ENCODE measurements at places on chromosomes 1 and 21.

GRCh38 chr21:31529406-31529805 lies 130.1 kb upstream of the SOD1 start:
- H3K4me3 ChIP-seq, result no peak overlapping the region
- H3K36me3 ChIP-seq, result no peaks in the 10 kb centered on the region
- no peaks in the 10 kb centered on the region for H3K4me1 ChIP-seq

- H3K4me3 ChIP-seq, result no peak overlapping the region
Observed at GRCh38 chr21:40685141-40685540, 161.8 kb downstream of the DSCAM start.

DNA sequence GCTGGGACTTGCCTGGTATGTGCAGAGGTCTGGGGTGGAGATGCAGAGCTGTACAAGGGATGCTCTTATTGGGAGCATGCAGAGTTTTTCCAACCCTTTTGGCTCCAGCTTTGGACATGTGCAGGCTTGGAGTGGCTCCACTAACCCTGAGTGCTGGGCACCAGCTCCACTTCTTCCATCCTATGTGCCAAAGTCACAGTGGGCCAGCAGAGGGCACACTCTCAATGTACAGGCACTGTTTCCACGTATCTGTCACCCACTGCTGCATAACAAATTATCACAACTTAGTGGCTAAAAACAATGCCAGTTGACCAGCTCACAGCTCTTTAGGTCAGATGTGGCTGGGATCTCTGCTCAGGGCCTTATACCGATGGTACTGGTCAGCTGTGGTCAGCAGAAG lies 631.8 kb downstream of the AJAP1 start:
- no peak overlapping the region for H3K4me3 ChIP-seq
- H3K27ac ChIP-seq, result no peak overlapping the region
- no peak for DNase-seq
- no peaks in the 10 kb centered on the region for H3K27me3 ChIP-seq

GRCh38 chr1:234149217-234149616 lies 224.0 kb upstream of the COA6 start:
- no peaks in the 10 kb centered on the region for H3K4me1 ChIP-seq
- H3K27ac ChIP-seq, result no peak overlapping the region
- H3K27me3 ChIP-seq, result no peaks in the 10 kb centered on the region

- H3K4me1 ChIP-seq, result no peaks in the 10 kb centered on the region
- H3K4me3 ChIP-seq, result no peak overlapping the region
- peaks cover 6% of the 10 kb centered on the region for H3K27me3 ChIP-seq
- DNase-seq, result no peak
- H3K27ac ChIP-seq, result no peak overlapping the region
- H3K36me3 ChIP-seq, result no peaks in the 10 kb centered on the region
Observed at GRCh38 chr1:17875171-17875881, 120.2 kb downstream of the ACTL8 start.

GRCh38 chr1:64263856-64264255 lies 60.4 kb downstream of the UBE2U start:
- no peak for DNase-seq
- H3K27me3 ChIP-seq, result no peaks in the 10 kb centered on the region
- no peak overlapping the region for H3K4me3 ChIP-seq
- no peak overlapping the region for H3K27ac ChIP-seq
- H3K4me1 ChIP-seq, result peaks cover 1% of the 10 kb centered on the region
- H3K36me3 ChIP-seq, result no peaks in the 10 kb centered on the region

DNA sequence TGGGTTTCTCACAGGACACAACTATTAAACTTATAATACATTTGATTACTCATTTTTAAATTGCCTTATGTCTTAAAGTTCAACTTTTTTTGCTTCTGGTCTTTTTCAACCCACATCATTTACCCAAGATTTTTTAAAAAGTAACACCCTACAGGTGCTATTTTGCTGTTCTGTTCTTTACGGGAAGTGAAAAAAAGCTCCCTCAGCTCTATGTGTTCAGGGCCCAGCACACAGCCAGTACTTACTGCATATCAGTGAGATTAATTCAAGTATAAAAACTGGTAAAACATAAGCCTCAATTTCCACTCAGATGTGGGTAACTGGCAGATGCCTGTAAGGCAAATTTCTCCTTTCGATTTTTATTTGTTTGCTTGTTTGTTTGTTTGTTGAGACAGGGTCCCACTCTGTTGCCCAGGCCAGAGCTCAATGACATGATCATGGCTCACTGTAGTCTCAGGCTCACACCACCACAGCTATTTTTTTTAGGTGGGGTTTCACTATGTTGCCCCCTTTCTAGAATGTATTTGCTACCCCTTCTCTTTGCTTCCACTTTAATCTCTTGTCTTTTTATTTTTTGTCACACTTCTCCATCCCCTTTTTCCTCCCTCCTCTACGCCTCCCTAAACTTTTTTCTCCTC lies 20.3 kb downstream of the RNASEL start:
- DNase-seq, result no peak
- no peak overlapping the region for H3K27ac ChIP-seq
- no peak overlapping the region for H3K4me3 ChIP-seq
- no peaks in the 10 kb centered on the region for H3K36me3 ChIP-seq
- H3K27me3 ChIP-seq, result no peaks in the 10 kb centered on the region

- no peak overlapping the region for H3K4me3 ChIP-seq
- no peak overlapping the region for H3K27ac ChIP-seq
- DNase-seq, result no peak
- H3K36me3 ChIP-seq, result no peaks in the 10 kb centered on the region
- H3K27me3 ChIP-seq, result no peaks in the 10 kb centered on the region
- H3K4me1 ChIP-seq, result no peaks in the 10 kb centered on the region
Observed at GRCh38 chr1:48693674-48694320, 82.9 kb downstream of the BEND5 start.

GRCh38 chr1:5982868-5983267 lies 9.4 kb downstream of the NPHP4 start:
- H3K4me3 ChIP-seq, result no peak overlapping the region
- DNase-seq, result no peak
- peaks cover 35% of the 10 kb centered on the region for H3K36me3 ChIP-seq
- no peaks in the 10 kb centered on the region for H3K27me3 ChIP-seq
- H3K4me1 ChIP-seq, result no peaks in the 10 kb centered on the region

- no peak for DNase-seq
- peaks cover 66% of the 10 kb centered on the region for H3K4me1 ChIP-seq
- no peak overlapping the region for H3K27ac ChIP-seq
- no peaks in the 10 kb centered on the region for H3K27me3 ChIP-seq
- H3K4me3 ChIP-seq, result no peak overlapping the region
- H3K36me3 ChIP-seq, result no peaks in the 10 kb centered on the region
Observed at GRCh38 chr1:117611121-117611601, 5.3 kb downstream of the TENT5C start.

GRCh38 chr1:202203238-202204039 lies 9.8 kb downstream of the LGR6 start:
- no peaks in the 10 kb centered on the region for H3K36me3 ChIP-seq
- peaks cover 14% of the 10 kb centered on the region for H3K4me1 ChIP-seq
- no peak overlapping the region for H3K4me3 ChIP-seq

DNA sequence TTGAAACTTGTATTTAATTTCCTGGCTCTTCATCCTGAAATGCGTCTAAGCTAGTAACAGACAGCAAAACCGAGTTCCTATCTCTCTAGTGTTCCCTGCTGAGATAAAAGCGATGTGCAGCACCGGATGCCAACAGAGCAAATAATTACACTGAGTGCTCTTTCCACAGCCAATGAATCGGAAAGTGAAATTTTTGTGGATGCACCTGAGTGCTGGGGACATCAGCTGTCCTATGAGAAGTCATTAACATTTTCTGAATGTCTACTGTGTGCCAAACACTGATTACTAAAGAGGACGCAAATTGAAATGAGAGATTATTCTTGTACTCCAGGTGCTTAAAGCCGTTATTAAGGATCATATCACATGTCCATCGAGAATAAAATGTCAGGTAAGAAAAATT lies 278.0 kb downstream of the RGS7 start:
- H3K4me1 ChIP-seq, result no peaks in the 10 kb centered on the region
- no peak overlapping the region for H3K4me3 ChIP-seq
- H3K27me3 ChIP-seq, result no peaks in the 10 kb centered on the region
- no peak overlapping the region for H3K27ac ChIP-seq
- no peaks in the 10 kb centered on the region for H3K36me3 ChIP-seq
- DNase-seq, result no peak

GRCh38 chr1:80217377-80217986 lies 1211.0 kb upstream of the ADGRL4 start:
- peaks cover 9% of the 10 kb centered on the region for H3K4me1 ChIP-seq
- no peaks in the 10 kb centered on the region for H3K27me3 ChIP-seq
- no peak for DNase-seq
- H3K4me3 ChIP-seq, result no peak overlapping the region

- no peaks in the 10 kb centered on the region for H3K36me3 ChIP-seq
- no peak overlapping the region for H3K4me3 ChIP-seq
- H3K4me1 ChIP-seq, result no peaks in the 10 kb centered on the region
- no peaks in the 10 kb centered on the region for H3K27me3 ChIP-seq
- no peak overlapping the region for H3K27ac ChIP-seq
Observed at GRCh38 chr1:177800400-177801088, 169.3 kb downstream of the SEC16B start.

DNA sequence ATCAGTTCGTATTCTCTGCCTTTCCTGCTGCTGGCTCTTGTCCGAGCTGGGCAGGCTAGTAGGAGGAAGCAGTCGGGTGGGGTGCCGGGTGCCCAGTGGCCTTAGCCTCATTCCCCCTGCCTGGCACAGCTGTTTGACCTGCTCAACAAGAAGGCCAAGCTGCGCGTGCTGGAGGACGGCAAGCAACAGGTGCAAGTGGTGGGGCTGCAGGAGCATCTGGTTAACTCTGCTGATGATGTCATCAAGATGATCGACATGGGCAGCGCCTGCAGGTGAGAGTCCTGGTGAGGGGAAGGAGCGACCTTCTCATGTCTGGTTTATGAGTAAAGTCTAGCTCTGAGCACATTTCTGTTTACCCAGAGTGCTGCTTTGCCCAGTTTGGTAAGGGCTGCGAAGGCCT lies 16.3 kb upstream of the RPS8 start:
- H3K4me1 ChIP-seq, result no peaks in the 10 kb centered on the region
- no peak overlapping the region for H3K27ac ChIP-seq
- no peak overlapping the region for H3K4me3 ChIP-seq
- H3K36me3 ChIP-seq, result no peaks in the 10 kb centered on the region

Measured in esophagus muscularis mucosa (tissue), 4 donors.